Epithelial cell of proximal tubule (primary cell): ENCODE measurements at places on chromosomes 2 and 18.

DNA sequence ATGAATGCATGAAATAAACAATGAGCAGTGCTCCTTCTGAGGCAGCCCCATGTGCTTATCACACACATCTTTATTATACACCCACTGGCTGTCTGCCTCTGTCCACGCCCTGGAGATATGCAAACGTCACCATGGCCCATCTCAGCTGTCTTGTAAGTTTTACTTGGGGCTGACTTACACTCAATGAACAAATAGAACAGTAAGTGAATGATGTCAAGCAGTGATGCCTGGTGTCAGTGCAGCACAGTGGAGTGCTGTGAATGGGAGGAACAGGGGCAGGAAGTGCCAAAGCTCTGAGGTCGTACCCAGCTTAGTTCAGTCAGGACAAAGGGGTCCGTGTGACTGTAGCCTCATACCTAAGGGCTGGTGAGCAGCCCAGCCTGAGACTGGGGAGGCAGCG lies 659.5 kb upstream of the HS6ST1 start:
- DNase-seq, result no peak

DNA sequence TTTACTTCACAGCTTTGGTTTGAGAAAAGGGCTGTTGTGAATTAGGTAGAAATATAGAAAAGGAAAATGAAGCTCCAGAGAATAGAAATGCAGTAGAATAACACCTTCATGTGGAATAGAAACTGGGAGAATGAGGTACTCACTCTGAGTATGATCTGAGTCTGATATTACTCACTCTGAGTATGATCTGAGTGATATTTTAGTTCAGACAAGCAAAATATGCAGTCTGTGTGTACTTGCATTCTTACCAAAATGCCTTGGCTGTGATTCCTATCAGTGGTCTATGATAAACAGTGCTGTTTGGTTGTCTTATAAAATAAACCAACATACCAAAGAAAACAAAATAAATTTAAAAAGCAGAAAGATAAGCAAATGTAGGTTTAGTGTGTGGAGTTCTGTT lies 487.6 kb downstream of the THSD7B start:
- no peak for DNase-seq

- peak; percentile 53 for DNase-seq
Observed at GRCh38 chr2:189350540-189351209, 90.6 kb upstream of the WDR75 start.

DNA sequence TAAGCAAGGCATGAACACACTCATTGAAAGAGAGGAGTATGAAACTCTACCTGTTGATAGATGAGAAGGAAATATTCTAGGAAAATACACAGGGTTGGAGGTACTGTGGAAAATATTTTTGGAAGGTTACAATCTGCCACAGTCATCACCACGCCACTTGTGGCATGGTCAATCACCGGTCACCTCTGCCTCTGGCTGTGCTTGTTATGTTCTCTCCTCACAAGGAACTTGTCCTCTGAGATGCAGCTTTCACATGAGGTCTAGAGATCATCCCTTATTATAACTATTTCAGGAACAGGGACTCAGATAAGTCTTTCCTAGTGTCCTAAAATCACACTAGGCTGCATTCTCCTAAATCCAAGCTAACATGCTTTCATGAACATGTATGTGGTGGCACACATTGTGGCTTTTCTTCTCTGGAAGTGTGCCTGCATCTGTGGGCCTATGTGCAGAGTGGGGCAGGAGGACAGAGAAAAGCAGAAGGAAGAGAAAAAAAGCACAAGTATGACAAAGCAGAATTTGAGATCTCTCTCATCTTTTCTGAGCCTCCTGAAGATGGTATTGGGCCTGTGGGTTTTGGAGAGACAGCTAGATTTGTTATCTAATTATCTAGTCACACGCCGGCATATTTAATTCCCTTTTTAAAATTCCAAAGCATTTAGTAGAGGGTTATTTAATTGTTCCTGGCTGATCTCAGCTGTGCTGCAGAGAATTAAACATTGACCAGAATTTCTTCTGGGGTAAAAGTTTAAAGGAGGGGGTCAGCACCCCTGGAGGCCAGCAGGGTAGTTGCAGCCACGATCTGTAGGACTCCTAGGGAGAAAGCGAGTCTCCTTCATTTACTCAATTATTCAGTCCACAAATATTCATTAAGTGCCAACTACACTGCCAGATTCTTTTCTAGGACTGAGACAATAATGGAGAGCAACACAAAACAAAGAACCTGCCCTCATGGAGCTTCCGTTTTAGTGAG lies 294.6 kb downstream of the RDH14 start:
- DNase-seq, result no peak

DNA sequence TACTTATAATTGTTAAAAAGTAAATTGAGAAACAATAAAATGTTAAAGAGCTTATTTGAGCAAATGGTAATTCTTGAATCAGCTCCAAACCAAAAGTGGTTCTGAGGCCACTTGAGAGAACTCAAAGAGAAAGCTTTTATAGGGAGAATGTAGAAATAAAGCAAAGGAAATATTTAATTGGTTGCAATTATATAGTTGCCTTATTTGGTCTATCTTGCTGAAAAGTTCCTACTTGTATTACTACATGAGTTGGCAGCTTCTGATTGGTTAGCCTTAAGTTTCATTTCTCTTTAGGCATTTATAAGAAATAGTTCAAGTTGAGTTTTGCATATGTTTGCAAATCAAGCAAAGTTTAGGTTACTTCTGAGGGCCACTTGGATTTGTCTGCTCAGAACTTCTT lies 38.1 kb downstream of the SCN2A start:
- DNase-seq, result no peak

DNA sequence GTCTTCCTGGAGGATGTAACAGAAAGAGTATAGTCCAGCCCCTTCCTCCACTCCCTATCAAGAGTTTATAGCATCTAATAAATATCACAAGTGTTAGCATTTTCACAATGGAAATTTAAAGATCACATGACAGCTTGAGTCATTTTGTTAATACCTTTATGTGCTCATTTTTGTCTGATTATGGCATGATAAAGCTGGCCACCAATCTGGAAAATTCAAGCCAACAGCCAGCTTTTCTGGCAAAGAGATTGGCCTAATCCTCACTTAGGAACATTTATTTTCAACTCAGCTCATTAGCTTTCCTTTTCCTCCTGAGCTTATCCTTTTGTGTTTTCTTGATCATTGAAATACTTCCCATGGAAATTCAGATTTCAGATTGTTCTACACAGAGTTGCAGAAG lies 262.9 kb upstream of the RBMS1 start:
- DNase-seq, result no peak

GRCh38 chr2:230886206-230886605 lies 21.5 kb downstream of the ITM2C start:
- DNase-seq, result no peak
